ENCODE measurements at places on chromosomes 5 and 9.

GRCh38 chr5:120546922-120547321 lies 82.8 kb downstream of the PRR16 start:
- DNase-seq: peak; percentile 5

GRCh38 chr5:161539016-161539415 lies 7.5 kb downstream of the GABRB2 start:
- no peak for DNase-seq

DNA sequence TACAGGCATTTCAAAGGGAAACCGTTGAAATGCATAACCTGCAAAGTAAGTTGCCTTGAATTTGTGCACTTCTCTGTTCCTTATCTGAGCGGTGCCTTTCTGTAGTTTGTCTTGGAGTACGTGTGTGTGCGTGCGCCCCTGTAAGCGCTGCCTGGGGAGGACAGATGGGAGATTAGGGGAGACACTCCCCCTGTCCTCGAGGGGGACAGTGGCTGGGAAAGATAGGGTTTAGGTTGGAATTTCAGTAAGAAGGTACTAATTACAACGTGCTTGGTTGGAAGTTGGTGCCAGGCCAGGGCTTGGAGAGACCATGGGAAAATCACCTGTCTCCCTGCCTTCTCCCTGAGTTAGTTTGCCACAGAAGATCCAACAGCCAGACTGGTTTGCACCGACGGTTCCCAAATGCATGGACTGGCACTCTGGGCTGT lies 73.2 kb downstream of the PIK3R1 start:
- DNase-seq: no peak

GRCh38 chr9:114804505-114804904 lies 1.3 kb downstream of the TNFSF15 start:
- no peak for DNase-seq

DNA sequence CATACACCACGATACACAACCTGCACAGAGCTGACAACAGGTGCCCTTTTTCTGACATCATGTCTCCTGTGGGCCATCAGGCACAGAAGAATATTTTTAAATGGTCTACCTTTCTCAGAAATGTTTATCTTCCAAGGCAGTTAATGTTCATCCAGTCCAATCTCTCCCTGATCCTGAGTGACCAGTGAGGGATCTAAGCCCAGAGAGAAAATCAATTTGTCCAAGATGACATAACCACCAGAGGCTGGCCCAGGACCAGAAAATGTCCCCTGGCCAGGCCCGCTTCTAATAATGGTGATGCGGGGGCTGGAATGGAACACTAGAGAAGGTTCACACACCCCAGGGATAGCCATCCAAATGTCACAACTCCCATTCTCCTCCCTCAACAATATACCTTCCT lies 357.9 kb upstream of the KIF2A start:
- DNase-seq: no peak

GRCh38 chr9:100309992-100310391 lies 42.8 kb downstream of the TEX10 start:
- no peak for DNase-seq

GRCh38 chr9:21030389-21031035 lies 928 bp downstream of the HACD4 start:
- no peak for DNase-seq

DNA sequence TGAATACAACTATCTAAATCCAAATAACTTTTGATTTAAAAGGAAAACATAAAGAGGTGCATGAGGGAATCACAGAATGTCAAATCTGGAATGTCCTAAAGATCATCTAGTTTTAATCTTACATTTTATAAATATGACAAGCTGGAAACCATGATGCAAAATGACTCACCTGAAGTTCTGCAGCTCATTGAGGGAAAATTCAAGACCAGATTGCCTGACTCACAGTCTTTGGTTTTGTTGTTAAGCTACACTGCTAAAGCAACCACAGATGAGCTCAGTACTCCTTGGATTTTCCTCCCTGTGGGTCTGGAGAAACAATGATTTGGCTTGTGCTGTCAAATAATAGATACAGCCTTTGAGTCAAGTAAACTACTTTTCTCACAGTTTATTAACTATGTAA lies 19.1 kb upstream of the EDIL3 start:
- no peak for DNase-seq

GRCh38 chr9:105511446-105511845 lies 46.5 kb upstream of the FKTN start:
- DNase-seq: no peak

- DNase-seq: no peak
These were observed 64.3 kb upstream of the SLC25A51 start for GRCh38 chr9:37968228-37968701.

- DNase-seq: no peak
These were observed 35.1 kb downstream of the SH3GLB2 start for GRCh38 chr9:128992995-128993394.

DNA sequence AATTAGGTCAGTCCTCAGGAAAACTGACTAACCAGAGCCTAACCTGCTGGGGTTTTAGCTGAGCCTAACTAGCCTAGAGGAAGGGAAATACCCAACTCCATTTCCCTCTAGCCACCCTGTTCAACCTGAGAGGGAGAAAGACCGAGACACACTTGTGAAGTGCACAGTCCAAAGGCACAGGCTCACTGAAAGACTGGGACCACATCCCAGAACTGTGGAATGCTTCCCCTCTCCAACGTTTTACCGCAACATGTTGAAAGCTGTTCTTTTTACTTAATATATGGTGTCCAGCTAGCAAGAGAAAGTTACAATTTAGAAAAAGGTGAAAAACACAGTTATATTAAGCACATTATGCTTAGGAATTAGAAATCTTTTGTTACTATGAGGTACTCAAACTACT lies 76.8 kb upstream of the SIMC1 start:
- no peak for DNase-seq

All from NT2/D1 (cell line).